ENCODE measurements at places on chromosomes 7 and 10. TPM values are rescaled to one million over a fixed set of nuclear protein-coding genes. Genes with fewer than 3 reads are reported as not detected.

LIPM gene
- total RNA-seq = not detected

HGF gene
- total RNA-seq = 5.1 TPM

SEC61G gene
- total RNA-seq = 212 TPM

ZPBP gene
- total RNA-seq = not detected

CCAR1 gene
- 40.4 TPM for total RNA-seq

DNA sequence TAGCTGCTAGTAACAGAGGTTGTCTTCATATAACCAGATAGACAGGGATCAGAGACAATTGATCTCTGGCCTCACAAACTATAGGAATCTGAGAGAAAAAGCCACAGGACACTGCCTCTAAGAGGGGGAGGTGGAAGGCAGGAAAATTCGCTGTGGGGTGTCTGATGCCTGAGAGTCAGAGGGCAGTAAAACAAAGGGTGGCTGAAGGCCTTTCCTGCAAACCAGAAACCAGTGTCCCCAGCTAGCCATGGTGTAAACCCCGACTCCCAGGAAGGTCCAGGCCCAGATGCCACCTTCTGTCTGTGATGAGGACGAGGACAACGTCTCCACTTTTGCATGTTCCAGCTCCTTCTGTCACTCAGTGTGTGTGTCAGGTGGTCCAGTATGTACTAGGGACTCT is 215.1 kb downstream of the ADARB2 start:
- no peak for DNase-seq

DNA sequence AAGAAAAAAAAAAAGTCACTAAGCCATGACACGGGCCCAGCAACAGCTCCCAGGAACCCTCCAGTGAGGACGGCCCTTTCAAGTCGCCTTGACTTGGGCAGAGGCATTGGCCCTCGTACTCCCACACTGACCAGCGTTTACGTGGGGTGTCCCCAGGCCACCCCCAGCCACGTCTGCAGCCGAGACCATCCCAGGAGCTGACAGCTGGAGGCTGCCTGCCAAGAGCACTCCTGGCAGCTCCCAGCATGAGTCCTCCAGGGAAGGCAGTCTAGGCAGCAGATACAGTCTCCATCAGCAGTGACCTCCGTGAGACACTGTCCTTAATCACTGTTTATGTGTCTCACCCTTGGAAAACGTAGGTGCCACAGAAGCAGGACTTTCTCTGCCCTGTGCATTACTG is 86.5 kb downstream of the PROSER2 start:
- no peak for DNase-seq

DNA sequence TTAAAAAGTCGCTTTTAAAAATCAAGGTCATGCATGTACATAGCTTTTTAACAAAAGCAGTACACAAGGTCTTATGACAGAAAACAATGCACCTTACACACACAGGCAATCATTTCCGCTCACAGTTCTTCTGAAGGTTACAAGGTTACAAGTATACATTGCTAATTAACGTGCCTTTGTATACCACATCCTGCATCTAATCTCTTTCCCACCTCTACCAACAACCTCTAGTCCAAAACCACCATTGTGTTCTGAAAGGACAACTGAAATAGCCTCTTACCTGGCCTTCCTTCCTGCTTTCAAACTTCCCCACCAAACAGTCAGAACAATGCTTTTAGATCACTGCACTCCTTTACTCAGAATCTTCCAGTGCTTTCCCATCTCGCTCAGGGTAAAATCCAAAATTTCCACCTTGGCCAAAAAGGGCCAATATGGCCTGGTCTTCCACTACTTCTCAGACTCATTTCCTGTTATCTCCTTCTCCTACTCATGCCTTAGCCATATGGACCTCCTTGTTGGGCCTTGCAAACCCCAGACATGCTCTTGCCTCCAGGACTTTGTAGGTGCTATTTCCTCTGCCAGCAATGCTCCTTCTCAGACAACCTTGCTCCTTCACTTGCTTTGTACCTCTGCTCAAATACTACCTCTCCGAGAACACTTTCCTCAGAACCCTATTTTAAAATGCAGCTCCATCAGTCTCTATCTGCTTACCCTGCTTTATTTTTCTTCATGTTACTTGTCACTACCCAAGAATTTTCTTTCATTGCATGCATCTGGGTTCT is 205.4 kb downstream of the DNAJC1 start:
- DNase-seq = no peak

DNA sequence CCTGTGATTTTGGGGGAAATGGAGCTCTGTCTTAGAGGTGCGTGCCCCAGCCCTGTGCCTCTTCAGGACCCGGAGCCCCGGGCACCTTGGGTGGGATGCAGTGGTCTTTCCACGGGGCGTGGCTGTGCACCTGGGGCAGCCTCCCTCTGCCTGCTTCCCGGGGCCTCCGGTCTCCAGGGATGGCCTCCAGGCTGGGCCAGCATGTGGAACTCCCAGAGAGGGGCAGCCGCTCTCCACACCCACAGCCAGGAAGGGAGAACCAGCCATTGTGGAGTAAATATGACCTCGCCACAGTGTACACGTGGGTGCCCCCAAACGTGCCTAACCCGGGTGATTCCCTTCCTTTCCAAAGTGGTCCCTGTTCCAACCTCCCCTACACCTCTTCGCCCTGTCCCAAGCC is 52.6 kb downstream of the JAKMIP3 start:
- no peak for DNase-seq

- DNase-seq = no peak
Measured at GRCh38 chr7:51253157-51253556, 63.5 kb downstream of the COBL start.

- DNase-seq = no peak
Measured at GRCh38 chr10:6046773-6047611, 15.2 kb downstream of the IL2RA start.

DNA sequence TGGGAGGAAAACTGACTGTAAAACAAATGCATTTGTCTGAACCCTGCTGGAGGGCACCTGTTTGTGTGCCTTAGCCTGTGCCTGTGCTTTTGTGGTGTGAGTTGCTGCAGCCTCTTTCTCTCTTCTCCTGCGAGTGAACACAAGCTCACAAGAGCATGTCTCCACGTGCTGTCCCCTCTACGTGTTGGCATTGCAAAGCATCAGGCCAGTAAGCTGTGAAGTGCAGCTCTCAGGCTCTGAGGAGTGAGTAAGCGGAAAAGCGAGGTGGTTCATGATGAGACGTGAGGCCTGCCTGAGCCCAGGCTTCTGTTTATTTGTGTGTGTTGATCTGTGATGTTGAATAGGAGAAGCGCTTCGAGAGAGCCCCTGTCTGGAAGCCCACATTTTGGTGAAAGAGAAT is 85.6 kb upstream of the PDCD4 start:
- DNase-seq = no peak
